ENCODE measurements at places on chromosomes 4 and X. TPM values are rescaled to one million over a fixed set of nuclear protein-coding genes. Genes with fewer than 3 reads are reported as not detected.

Gene RIPPLY1
- total RNA-seq = 0.11 TPM

Gene CTAG2
- not detected for total RNA-seq

Gene NAAA
- total RNA-seq = 20.0 TPM

Gene KCNE5
- total RNA-seq = 0.09 TPM

Gene RNF212
- total RNA-seq = 3.4 TPM

Gene H2BW2
- total RNA-seq = not detected

Gene INTU
- total RNA-seq = 1.5 TPM

Gene FOXP3
- not detected for total RNA-seq

Gene CXCL5
- total RNA-seq = 34.0 TPM
